Stimulated activated CD8-positive, alpha-beta memory T cell treated with anti-CD3 and anti-CD28 coated beads, Interleukin-15, amount 100 ng/mL, for 4 hours (primary cell): ENCODE measurements at places on chromosomes 5 and 9.

GRCh38 chr9:21119093-21119770 lies 22.4 kb downstream of the IFNW1 start:
- no peak for DNase-seq

DNA sequence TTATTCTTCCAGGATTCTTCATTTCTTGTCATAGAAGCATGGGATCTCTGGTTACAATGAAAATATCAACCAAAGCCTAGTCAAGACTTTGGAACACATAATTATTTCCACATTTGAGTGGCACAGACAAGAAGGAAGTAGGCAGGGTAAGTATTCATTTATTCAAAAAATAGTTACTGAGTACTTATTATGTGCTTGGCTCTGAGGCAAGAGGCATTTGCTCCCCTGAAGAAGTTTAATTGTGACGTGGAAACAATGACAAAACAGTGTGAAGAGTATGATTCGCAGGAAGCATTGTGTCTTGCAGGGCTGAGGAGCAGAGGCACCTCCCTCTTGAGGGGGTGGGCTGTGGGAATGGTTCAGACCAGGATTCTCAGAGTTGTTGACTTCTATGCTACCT lies 45.0 kb upstream of the TNFSF15 start:
- DNase-seq = no peak

- DNase-seq = no peak
These were observed 63.7 kb upstream of the RUFY1 start for GRCh38 chr5:179486596-179487051.

- no peak for DNase-seq
These were observed 19.9 kb upstream of the ANGPTL2 start for GRCh38 chr9:127142291-127142690.

DNA sequence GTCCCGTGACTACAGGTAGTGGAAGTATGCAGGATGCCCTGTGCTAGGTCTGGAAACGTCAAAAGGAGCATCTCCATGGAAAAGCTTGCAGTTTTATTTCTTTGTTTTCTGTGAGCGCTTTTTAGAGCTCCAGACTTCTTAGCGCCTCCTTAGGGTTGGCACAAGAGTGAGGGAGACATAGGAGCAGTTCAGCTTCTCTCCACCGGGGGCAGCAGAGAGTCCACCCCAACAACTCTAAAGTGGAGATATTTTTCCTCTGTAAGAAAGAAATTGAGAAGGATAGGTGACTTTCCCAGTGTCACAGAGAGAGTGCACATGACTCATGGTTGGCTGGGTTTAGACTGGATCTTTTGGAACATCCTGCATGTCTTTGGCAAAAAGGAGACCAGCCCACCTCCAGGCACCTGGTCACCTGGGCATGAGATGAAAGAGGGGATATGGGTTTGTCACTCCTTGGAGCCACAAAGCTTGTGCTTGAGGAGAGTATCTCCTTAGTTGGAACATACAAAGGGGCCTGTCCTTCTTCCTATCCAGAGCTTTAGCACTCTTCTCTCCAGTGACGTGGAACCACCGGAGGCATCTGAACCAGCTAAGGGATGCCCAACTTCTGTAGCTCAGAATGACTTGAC lies 637.7 kb downstream of the SEMA5A start:
- DNase-seq = no peak

DNA sequence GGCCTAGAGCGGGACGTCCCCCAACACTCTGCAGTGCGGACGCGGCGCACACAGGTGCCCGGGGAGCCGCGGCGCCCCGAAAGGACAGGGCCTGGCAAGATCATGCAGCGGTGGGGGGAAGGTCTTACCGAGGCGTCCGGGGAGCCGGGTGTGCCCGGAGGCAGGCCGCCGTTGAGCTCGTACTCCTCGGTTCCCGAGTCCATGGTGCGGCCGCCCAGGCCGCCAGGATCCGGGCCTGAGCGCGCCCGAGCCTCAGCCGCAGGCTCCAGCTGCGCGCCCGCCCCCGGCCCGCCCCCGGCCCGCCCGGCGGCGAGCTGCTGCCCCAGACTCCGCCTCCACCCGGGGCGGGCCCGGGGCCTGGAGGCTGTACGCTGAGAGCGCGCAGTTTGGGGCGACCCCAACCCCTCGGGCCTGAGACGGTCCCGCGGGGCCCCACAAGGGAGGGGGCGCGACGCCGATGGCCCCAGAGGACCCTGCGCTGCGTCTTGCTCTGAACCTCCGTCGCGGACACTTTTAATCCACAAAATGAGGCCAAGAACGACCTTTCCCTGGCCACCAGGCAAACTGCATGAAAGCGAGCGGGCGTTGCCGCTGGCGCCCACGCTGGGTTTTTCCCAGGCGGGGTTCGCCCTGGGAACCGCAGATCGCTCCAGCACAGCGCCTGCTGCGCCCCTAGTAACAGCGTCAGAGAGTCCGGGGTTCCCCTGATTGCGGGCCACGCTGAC lies at the start of gene NINJ1:
Gene NINJ1 (minus strand): TSS at position 237 of the 725 bp plus-strand sequence. CDS start 34 bp downstream, at position 203.
- DNase-seq = peak; percentile 81

DNA sequence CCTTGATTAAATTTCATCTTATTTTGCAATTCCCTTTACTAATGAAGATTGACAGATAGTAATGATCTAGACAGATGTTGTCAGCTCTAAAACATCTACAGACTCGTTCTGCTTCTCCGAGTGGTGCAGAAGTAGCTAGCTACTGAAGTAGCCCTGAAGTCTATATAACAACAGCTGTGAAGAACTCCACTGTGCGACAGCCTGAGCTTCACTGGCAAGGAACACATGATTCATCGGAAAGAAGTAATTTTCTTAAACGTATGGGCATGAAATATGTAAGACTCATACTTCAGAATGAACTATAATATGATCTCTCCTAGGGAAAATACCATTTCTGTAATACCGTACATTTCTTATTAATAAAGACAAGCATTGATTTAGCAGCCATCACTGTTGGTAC lies 96.2 kb downstream of the TRPM3 start:
- DNase-seq = no peak

DNA sequence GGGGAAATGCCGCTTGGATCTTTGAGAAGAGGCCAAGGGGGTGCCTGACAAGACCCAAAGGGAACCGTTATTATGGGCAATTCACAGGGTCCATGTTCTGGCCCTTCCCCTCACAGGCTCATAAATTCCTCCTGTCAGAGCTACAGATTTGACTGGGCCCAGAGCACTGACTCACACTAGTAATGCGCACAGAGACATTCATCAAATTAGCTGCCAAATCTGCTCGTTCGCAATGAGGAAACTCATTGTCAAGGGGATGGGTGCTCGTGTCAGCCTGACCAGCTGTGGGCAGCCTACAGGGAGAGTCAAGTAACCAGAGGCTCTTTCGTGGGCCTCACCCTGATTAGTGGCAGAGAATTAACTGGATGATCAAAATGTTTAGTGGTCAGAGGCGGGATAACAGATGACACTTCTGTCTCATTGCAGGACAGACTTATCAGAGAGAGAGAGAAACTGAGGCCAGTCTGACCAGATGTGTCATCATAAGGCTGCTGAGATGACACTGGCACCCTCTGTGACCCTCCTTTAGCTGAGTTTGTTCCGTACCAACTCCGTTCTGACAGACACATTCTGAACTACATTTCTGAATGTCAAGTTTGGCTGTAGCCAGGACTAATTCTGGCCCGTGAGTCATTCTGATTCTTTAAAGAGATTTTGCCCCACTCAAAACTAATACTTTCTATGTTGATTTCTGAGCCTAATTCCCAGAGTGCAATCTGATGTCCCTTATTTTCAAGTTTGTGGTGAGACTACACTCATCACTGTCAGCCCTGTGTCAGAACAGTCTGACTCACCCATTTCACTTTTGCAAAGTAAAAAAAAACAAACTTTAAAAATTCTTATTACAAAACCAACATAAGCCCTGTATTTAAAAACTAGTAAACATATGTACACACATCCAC lies 377.1 kb downstream of the ACTL7B start:
- no peak for DNase-seq

DNA sequence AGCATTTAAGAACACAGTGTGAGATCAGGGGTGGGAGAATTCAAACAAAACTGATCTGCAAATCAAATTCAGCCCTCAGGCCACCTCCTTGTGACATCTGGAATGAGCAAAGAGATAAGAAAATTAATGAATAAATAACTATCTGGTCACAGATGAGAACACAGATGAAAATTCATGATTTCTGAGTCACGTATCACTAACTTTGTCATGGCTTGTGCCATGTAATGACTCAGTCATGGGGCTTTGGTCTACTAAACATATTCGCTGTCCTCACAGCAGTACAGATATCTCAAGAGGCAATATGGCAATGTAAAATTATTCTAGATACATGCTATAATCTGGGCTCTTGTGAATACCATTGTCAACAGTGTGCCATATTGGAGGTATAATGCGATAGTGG lies 274.4 kb downstream of the MAN2A1 start:
- DNase-seq = no peak

GRCh38 chr9:13268469-13268868 lies 11.0 kb downstream of the MPDZ start:
- no peak for DNase-seq
